EH (cell line): ENCODE measurements at places on chromosomes 2 and 18.

GRCh38 chr2:46999084-46999483 lies 83.5 kb upstream of the MCFD2 start:
- no peak for DNase-seq

GRCh38 chr2:183349091-183349490 lies 224.8 kb downstream of the NUP35 start:
- no peak for DNase-seq

- DNase-seq = peak; percentile 43
Observed at GRCh38 chr2:98806236-98806697, 75.3 kb upstream of the MGAT4A start.

DNA sequence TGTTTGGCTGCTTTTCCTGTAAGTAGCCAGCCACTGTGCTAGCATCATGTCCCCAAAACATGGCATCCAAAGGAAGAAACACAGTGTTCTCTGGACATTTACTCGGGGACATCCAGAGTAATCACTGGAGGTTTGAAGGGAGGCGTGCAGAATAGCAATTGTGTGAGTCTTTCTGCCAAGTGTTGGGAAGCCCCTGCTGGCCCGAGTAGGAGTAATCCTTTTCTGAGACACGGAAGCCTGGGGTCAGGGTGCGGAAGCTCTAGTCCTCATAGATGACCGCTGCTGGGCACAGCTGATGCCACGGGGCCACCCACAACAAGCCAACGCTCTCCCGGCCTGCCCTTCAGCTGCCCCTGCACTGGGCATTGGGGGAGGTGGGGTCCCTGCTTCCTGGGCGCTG lies 24.8 kb upstream of the HDAC4 start:
- DNase-seq = no peak

DNA sequence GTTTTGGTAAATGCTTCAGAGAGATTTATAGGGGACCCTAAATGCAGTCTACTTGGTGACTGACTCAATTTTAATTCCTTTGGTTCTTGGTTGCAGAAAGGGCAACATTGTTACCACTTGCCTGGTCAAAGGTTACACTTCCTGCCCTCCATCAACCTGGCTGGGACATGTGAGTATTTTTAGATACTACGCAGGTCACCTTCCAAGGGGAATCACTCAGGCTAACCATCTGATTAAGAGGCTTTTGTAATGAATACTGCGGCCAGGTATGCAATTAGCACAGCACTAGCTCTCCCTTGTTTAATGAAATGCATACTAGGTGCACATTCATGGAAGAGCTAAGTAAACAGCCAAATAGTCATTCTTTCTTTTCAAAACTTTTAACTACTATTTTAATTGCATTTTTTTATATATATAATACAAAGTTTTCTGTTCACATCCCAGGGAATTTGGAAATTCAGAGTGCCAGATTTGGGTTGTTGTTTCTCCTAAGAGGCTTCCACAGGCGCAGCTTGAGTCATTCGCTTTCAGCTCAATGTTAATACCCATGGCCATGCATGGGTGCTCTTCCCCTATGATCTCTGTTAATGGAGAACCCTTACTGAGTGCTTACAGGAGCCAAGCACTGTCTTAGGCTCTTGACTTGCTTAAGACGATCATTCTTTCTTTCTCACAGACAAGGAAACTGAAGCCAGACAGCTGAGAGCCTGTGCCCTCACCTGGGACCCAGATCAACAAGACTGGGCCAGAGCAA lies 152.2 kb downstream of the MTX2 start:
- DNase-seq = peak; percentile 21

GRCh38 chr2:207269038-207269437 lies 103.3 kb upstream of the KLF7 start:
- DNase-seq = no peak

GRCh38 chr2:145561152-145561551 lies 1041.2 kb upstream of the ZEB2 start:
- no peak for DNase-seq

GRCh38 chr2:168424112-168424951 lies 31.7 kb upstream of the CERS6 start:
- peak; percentile 11 for DNase-seq

DNA sequence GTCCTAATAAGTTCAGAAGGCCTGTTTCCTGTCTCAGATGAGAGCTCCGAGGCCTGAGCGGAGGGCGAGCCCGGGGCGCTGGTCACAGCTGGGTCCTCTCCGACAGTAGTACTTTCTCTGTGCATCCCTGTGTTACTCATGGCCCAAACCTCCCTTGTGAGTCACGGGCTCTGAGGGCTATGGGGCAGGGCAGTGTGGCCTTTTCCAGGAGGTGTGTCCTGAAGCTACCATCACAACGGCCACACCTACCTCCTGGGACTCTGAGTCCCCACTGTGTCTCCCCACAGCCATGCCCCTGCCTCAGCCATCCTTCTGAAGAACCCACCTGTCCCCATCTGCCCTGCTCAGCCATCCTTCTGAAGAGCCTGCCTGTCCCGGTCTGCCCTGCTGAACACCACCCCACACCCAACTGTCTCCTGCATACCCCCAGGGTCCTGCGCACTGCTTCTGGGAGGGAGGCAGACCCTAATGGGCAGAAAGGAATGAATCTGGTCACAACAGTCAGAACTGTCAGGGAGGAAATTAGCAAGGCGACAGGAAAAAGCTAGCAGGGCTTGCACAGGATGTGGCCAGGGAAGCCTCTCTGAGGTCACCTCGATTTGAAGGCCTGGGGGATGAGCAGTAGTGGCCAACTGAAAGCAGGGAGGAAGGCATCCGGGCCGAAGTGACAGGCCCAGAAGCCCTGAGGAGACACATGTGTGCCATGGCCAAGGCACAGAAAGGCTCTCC lies 145.4 kb upstream of the RIOK3 start:
- DNase-seq = peak; percentile 95

DNA sequence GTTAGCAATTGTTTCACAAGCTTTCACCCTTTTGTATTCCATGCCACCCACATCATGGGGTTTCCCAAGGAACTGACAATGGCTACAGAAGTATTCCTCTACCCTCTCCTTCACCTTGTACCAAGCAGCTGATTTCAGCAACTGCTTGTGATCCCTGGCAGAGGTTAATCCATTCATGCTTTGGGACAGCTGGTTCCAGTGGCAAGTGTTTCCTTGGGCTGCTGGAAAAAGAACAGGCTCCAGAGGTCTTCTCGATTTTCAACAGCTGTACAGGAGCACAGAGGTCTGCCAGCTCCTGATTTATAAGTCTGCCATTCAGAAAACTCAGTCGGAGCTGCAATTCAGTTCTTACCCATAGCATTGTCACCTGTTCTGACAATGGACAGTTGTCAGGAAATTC lies 239.2 kb upstream of the CWC22 start:
- DNase-seq = no peak

- DNase-seq = peak; percentile 33
Observed at GRCh38 chr2:55163941-55164390, 68.1 kb downstream of the CLHC1 start.

- peak; percentile 70 for DNase-seq
Observed at GRCh38 chr2:128363934-128364361, 45.3 kb upstream of the HS6ST1 start.

GRCh38 chr2:152505495-152505906 lies 170.5 kb downstream of the FMNL2 start:
- DNase-seq = no peak
